ENCODE measurements at places on chromosomes 5 and 9.

- peak; percentile 27 for DNase-seq
These were observed 25.4 kb downstream of the BOD1 start for GRCh38 chr5:173591056-173591514.

DNA sequence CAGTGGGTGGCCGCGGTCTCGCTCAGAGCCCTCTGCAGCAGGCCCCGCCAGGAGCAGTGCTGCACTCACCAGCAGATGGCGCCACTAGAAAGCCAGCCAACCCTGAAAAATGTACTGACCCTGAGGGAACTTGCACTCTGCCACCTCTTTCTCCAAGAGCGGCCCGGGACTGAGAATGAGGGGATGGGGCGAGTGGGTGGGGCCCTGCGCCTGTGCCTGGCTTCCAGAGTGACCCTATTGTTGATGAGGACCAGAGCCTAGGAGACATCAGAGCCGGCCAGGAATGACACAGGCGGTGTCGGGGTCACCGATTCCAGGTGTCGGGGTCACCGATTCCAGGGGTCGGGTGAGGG lies 2.9 kb upstream of the IL17B start:
- DNase-seq: peak; percentile 78

DNA sequence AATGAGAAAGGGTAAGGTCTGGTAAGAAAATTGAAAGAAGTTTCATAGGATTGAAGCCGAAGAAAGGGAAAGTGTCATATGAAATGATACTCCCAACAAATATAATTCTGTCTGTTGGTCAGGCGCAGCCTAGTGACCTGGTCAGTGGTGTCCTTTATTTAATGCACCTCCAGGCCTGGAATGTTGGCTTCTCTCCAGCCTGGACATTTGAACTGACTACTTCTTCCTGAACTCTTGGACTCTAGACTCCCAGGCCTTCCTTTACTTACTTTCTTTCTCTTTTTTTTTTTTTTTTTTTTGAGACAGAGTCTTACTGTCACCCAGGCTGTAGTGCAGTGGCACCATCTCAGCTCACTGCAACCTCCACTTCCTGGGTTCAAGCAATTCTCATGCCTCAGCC lies 1381.5 kb upstream of the WWC1 start:
- DNase-seq: no peak

DNA sequence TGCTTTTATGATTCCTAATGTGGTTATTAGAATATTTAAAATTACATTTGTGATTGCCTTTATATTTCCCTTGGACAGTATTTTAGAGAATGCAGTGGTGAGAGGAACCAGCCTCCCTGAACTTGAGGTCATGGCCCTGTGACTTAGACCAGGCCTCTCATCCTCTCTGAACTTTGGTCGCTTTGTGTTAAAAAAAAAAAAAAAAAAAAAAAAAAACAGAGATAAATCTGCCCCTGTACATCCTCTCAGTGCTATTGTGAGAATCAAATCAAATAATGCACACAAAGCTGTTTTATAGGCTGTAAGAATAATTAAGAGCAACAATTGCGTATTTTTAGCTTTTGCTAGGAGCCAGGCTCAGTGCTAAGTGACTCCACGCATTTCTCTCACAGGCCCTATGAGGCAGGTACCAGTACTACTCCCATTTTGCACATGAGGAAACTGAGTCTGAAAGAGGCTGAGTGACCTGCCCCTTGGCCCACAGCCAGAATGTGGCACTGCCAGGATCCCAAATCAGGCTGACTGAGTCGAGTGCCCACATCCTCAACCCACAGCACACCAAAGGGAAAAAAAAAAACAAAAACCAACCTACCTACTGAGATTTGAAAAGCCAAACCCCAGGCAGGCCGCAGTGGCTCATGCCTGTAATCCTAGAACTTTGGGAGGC lies 110.3 kb upstream of the LARP1 start:
- DNase-seq: no peak

Measured in fibroblast of skin of back (primary cell).